A673 (cell line): ENCODE measurements at places on chromosomes 13 and 19. TPM values are rescaled to one million over a fixed set of nuclear protein-coding genes. Genes with fewer than 3 reads are reported as not detected.

GRCh38 chr19:28500982-28501630 lies 711.8 kb downstream of the UQCRFS1 start:
- no peak for DNase-seq

DNA sequence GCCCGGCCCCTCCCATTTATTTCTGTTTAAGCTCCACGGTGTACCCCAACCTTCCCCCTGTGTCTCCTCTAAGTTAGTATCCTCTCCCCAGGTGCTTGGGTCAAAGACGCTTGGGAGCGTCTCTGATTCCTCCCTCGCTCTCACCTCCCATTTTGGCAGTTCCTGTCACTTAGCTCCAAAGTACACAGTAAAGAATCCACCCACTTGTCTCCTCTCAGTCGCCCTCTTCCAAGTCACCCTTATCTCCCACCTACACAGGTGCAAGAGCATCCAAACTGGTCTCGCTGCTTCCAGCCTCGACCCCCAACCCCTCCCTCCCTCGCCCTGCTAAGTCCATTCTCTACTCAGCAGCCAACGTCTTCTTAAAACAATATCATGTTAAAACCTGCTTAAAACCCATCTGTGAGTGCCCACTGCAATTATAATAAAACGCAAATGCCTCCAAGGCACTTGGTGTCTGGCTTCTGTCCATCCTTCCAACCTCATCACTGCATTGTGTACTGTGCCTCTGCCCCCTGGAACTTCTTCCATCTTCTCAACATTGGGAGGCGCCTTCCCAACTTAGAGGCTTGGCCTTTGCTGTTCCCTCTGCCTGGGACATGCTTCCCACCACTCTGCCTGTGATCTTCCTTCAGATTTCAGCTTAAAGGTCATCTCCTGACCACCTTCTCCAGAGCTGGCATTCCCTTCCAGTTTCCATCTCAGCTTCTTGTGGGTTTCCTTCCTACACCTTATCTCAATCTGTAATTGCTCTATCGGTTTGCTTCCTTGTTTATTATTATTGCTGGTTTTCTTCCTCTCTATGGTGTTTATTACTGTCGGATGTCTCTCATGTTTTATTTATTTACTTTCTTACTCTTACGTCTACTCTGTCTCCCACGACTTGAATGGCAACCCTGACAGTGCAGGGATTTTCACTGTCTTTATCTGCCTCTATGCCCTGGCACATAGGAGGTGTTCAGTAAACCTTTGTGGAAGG lies 9.5 kb upstream of the KLK14 start:
- peak; percentile 14 for DNase-seq

DNA sequence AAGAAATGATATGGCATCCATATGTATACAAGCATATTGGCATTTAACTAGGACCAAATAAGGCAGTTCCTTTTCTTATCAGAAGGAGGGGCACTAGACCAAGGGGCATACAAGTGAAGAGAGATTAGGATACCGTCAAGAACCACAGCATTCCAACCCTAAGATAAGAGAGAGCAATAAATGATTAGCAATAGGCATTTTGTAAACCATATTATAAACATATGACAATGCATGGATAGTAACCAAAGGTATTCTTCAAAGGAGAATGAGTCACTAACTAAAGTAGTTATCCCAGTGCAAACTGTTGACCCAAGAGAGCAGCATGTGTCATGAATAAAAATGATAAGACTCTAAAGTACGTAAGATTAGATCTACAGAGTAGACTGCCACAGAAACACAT lies 500.9 kb upstream of the HTR2A start:
- no peak for DNase-seq

- DNase-seq, result peak; percentile 35
Measured at GRCh38 chr19:12995596-12996405, 526 bp downstream of the NFIX start.

SIGLEC9 gene
- not detected in 2 replicates for total RNA-seq
